ENCODE measurements at places on chromosomes 1 and 21.

DNA sequence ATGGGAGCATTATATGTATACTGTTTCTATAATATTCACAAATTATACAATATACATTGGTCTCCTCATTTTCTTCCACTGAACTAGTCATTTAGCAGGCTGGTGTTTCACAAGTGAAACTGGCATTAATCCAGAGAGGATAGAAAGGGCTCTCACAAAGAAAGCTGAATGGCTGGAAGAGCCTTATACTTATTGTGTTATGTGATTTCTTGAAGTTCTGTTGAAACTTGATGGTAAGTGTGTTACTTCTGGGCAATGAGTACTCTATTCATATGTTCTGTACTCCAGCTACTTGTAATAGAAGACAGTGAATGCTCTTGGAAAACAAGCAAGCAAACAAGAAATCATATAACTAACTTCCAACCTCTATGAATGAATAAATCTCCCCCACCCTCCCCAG is 14.9 kb downstream of the STX12 start:
- DNase-seq, result no peak

DNA sequence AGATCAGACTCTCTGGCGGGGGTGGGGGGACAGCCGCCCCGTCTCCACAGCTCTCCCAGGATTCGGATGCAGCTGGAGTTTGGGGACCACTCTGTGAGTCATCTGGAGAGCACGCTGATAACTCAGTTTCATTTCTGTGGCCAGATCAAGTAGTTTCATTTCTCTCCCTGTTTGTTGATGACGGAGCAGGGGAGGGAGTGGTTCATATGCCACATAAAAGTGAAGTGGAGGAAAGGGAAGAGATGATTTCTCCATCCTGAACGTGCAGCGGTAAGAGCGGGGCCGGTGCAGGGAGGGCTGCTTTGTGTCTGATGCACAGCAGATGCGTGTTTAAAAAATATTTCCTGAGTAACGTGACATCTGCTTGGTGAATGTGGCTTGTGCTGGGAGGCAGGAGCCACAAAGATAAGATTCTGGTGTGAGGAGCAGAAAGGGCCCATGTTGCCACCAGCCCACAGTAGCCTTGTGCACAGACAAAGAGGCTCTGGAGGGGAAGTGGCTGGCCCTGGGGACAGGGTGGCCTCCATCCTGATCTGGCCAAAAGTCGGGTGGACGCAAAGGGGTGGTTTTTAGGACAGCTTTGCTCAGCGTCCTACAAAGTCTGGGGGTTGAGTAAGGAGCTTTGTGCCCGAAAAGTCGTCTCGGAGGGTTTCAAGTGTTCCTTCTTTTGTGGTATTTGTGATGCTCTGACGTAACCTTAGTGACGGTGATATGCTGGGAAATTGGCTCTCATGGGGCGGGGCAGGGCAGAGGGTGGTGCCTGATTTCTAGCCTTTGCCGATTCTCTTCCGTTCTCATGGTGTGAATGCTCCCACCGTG is at the start of gene MX2:
Gene MX2, plus strand, starts transcription at position 242 of the 819 bp plus-strand sequence. CDS start 14,880 bp downstream, outside the sequence.
- no peak for DNase-seq

- no peak for DNase-seq
Observed at GRCh38 chr1:2383576-2383975, 7.8 kb downstream of the MORN1 start.

DNA sequence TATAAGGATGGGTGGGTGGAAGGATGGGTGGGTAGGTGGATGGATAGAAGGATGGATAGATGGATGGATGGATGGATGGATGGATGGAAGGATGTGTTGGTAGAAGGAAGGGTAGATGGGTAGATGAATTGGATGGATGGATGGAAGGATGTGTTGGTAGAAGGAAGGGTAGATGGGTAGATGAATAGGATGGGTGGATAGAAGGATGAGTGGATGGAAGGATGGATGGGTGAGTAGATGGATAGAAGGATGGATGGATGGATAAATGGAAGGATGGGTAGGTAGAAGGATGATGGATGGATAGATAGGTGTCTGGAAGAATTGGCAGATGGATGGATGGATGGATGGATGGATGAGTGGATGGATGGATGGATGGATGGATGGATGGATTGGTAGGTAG is 6.0 kb downstream of the MASP2 start:
- DNase-seq, result no peak

- DNase-seq, result no peak
Observed at GRCh38 chr1:224458996-224459395, 24.4 kb upstream of the WDR26 start.

DNA sequence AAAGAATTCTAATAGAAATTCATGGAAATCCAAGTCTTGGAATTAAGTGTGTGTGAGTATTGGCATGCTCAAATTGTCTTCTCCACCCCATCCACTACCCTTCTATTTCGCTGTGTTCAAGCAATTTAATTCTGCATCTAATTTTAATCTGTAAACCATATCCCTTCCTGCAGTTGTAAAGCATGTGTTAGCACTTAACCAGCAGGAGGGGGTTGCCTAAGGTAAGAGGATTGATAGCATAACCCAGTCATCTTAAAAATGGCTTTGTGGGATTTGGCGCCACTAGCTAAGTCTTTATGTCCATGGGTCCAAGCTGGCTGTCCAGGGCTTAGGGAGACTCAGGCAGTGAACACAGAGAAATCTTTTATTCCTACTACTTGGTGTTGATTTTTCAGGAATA is 210.3 kb downstream of the PTPRC start:
- no peak for DNase-seq

- no peak for DNase-seq
Observed at GRCh38 chr1:81044708-81045107, 756.0 kb upstream of the ADGRL2 start.

GRCh38 chr1:116724765-116725375 is 29.4 kb upstream of the CD2 start:
- DNase-seq, result peak; percentile 84

DNA sequence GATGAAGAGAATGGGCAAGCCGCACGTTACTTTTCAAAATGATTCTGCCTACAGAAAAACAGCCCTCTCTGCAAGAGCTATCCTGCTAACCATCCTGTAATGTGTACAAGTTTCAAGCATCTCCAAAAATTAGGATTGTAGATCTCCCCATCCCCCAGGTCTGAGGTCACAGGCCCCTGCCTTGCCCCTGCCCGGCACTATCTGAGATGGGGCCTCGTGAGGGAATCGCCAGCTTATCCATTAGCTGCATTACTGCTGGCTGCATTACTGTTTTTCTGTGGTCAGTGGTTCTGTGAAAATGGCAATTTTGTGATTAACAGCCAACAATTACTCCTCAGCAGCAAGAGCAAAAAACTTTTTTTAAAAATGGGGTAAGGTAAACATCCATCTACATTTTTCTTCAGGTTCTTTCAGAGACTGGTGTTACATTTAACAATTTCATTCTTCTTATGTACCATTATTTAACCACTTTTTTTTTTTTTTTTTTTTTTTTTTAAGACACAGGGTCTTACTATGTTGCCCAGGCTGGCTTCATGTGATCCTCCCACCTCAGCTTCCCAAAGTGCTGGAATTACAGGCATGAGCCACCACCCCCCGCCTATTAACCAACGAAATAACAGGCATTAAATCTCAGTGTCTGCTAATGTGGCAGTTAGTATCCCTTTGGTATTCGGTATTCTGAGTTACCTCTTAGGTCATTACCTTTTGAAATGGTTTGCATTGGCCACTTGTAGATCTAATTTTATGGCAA is 83.8 kb downstream of the MRPL37 start:
- no peak for DNase-seq

GRCh38 chr1:151282883-151283725 is 1.0 kb downstream of the ZNF687 start:
- DNase-seq, result peak; percentile 79

GRCh38 chr1:190169311-190170067 is 308.2 kb downstream of the BRINP3 start:
- peak; percentile 11 for DNase-seq

DNA sequence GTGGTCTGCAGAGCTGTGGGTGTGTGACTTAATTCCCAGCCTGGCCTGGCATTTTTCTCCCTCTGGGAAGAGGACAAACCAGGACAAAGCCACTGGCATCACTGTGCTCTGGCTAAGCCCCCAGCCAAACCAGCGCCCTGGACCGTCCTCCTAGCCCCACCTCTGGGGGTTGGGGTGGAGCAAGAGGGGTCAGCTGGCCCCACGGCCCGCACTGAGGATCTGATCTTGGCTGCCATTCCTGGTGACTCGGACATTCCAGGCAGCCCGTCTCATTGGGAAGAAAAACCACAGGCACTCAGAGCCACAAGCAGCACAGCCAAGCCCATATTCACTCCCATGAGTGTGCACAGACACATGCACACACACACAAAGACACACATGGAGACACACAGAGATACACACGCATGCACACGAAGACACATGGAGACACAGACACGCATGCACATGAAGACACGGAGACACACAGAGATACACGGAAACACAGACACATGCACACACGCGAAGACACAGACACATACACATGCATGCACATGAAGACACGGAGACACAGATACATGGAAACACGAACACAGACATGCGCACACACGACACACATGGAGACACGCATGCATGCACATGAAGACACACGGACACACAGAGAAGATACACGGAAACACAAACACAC is 2.3 kb upstream of the MXRA8 start:
- no peak for DNase-seq

DNA sequence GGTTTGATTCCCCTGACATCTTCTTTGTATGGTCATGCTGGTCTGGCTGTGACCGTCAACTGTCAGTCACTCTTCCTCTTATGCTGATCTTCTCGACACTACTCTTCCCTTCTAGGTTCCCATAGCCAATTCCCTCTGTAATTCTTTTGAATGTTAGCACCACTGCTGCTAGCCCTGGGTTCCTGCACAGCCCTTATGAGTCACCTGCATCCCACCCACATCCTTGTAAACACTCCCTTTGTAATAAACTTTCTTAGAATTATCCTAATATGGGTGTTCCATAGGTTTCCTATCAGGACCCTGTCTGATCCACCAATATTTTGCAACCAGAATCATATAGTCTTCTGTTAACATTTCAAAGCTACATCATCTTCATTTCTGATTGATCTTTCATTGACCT is 37.1 kb downstream of the JUN start:
- no peak for DNase-seq

- DNase-seq, result peak; percentile 28
Observed at GRCh38 chr1:219659684-219660083, 46.8 kb upstream of the ZC3H11B start.

DNA sequence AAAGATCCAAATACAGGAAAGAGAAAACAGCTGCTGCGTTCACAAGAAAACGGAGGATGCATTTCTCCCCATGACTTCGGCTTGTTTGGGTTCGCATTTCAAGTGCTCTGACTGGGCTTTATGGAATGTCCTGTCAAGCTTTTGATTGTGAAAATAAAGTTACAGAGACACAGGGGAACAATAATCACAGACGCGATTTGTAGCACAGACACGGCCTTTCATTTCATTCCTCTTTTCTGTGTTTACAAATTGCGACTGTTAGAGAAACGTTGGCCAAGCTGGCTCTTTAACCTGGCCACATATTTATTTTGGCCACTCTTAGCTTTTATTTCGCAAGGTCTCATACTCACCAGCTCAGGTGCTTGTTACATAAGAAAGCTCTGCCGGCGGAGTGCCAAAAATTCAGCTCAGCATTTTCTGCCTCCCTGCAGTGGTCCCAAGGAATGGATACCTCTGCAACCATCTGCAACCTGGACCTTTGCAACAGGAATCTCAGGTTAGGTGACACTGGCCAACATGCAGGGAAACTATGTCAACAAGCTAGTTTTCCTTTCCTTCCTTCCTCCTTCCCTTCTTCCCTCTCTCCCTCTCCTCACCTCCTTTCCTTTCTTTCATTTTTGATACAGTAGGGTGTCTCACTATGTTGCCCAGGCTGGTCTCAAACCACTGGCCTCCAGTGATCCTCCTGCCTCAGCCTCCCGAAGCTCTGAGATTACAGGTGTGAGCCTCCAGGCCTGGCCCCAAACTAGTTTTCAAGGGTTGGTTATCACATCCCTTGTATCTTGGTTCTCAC is 58.2 kb upstream of the SLC45A1 start:
- DNase-seq, result no peak

DNA sequence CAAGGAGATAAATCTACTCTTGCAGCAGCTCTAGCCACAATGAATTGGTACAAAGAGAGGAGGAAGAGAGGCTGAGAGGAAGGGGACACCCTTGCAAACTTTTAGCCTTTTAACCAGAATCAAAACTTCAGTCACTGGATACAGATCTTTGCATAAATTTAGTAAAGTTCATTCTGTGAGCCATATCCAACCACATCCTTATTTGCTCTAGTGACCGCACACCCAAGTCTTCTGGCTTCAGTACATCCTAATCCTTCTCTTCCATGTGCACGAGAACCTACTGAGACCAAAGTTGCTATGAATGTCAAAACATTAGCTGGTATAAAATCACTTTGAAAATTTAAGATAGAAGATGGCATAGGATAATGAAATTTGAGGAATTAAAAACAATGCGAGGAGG is 21.9 kb upstream of the PLD5 start:
- no peak for DNase-seq

DNA sequence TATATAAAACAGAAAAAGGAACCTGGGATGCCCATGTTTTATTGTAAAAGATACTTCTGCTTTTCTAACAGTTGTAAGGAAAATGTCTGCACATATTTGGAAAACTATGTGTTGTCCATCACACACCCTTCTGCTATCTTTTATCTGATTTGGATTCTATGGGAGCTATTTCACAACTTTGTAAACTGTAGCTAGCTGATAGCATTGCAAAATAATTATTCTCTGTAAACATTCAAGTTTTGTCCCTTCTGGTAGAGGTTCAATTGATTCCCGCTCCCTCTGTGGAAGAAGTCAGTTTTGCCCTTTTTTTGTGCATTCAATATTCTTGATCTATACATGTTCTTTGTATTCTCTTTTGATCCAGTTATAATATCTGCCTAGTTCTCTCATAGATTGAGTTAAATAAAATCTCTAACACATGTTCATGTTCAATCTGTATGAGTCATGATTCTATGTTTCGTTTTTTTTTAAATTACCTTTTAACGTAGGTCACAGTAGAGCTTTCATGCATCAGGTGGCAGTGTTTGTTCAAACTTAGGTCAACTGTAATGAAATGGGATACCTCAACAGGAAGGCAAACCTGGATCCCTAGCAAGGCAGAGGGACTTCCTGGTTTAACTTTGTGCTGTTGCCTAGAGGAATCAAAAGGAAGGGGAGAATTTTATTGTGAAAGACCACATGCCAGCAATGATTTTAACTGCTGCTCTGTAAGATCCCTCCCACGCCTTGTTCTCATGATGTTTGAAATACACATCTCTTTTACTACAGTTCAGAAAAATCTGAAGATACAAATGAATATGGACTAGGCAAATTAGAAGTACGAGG is 26.0 kb upstream of the BCL9 start:
- DNase-seq, result peak; percentile 74

DNA sequence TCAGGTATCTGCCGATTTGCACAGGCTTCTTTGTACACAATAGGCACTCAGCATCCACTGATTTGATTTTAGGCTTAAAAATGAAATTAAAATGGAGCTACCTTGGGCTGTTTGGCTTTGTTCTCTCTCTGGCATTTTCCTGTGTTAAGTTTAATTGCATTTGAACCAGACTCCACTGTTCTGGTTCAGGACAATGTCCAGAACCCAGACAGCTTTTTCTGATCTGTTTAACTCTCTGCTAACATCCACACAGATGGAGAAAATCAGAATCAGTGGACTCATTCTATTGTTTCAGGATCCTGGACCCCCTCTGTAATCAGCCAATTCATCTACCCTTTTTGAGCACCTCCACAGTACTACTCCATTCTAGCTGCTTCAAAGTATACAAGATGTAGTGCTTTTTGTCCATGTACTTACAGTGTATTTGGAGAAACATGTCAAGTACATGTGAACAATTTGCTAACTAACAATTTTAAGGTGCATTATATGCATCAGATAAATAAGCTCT is 248.1 kb downstream of the PTBP2 start:
- no peak for DNase-seq

- no peak for DNase-seq
Observed at GRCh38 chr1:115978292-115978941, 2.1 kb downstream of the SLC22A15 start.

All from GM23338 (cell line).